ENCODE measurements at places on chromosomes 12 and 14. TPM values are rescaled to one million over a fixed set of nuclear protein-coding genes. Genes with fewer than 3 reads are reported as not detected.

The POTEM gene
- not detected for polyA plus RNA-seq

The NUAK1 gene
- polyA plus RNA-seq: 4.9 TPM

The GCN1 gene
- 57.8 TPM for polyA plus RNA-seq

The OTOGL gene
- 0.10 TPM for polyA plus RNA-seq

The TMEM63C gene
- not detected for polyA plus RNA-seq

The TMEM117 gene
- polyA plus RNA-seq: 6.1 TPM

The SMIM41 gene
- not detected for polyA plus RNA-seq

The TAS2R46 gene
- not detected for polyA plus RNA-seq

The LBHD2 gene
- not detected for polyA plus RNA-seq

The BCL2L2 gene
- polyA plus RNA-seq: 40.9 TPM

The ATL1 gene
- polyA plus RNA-seq: 6.0 TPM

DNA sequence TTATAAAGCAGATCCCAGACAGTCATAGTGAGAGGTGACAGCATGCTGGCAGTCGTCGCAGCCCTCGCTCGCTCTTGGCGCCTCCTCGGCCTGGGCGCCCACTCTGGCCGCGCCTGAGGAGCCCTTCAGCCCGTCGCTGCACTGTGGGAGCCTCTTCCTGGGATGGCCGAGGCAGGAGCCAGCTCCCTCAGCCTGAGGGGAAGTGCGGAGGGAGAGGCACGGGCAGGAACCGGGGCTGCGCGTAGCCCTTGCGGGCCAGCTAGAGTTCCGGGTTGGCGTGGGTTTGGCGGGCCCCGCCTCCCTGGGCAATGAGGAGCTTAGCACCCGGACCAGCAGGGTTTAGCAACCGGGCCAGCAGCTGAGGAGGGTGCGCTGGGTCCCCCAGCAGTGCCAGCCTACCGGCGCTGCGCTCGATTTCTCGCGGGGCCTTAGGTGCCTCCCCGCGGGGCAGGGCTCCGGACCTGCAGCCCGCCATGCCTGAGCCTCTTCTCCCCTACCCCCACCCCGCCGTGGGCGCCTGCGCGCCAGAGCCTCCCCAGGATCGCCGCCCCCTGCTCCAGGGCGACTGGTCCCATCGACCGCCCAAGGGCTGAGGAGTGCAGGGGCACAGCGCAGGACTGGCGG, 451.2 kb upstream of the DCN start:
- DNase-seq: no peak

DNA sequence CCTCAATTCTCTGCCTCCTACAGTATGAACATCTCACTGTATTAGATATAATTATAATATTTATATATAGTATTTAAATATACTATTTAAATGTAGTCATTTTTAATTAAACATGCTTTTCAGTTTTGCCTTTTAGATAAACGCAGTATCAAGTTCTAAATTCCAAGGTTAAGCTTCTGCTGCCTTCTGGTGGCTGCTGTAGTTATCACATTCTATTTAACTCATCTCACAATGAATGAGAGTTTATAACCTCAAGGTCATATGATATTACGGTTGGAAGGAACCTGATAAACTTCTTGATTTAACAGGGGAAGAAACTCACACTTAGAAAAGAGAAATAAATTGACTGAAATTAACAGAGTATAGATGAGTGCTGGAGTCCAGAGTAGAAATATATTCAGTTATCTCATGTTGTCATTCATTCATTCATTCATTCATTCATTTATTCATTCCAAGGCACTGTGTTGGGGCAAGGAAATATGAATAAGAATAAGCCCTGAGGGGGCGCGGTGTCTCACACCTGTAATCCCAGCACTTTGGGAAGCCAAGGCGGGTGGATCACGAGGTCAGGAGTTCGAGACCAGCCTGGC, 31.9 kb downstream of the GUCY2C start:
- peak; percentile 35 for DNase-seq

- no peak for DNase-seq
These were observed 74.0 kb downstream of the CLIP1 start for GRCh38 chr12:122348505-122348904.

- peak; percentile 33 for DNase-seq
These were observed 3.0 kb downstream of the SMCO3 start for GRCh38 chr12:14810953-14811483.

GRCh38 chr14:80605536-80605935, 336.0 kb downstream of the CEP128 start:
- no peak for DNase-seq

GRCh38 chr12:10130042-10130441, at the start of gene CLEC7A:
Gene CLEC7A, minus strand, starts transcription at chr12:10130199. Its CDS starts 117 bp downstream, at chr12:10130082.
- no peak for DNase-seq

DNA sequence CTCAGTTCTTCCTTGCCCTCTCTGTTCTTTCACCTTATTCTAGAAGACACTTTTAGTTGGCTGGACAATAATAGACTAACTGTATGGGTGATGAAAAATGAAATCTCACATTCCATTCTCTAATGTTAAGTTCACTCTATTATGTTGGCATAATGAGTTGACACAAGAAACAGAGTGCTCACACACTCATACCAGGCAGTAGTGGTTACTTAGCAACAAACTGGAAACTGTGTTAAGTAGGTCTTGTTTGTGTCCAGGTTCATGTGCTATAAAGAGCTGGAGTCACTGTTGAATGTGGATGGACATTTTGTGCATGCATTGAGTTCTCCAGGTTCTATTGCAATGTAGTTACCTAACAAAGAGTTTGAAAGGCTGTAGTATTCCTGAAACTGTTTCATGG, 16.9 kb upstream of the PPP4R4 start:
- no peak for DNase-seq

GRCh38 chr12:128554546-128555304, 269.0 kb downstream of the SLC15A4 start:
- DNase-seq: no peak

DNA sequence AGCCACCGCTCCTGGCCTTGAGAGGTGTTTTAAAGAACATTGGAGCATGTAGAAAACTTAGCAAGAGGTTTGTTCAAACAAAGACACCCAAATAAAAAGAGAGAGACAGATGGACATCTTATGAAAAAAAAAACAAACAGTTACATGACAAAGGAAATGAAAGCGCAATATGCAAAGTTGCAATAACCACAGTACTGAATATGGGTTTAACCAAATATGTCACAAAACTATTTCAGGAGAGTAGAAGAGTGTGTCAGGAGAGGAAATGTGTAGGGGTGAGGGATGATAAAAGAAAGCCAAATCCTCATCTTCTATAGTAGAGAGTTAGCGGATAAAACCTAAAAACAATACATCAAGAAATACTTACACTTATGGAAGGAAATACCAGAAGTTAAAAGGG, 98.4 kb downstream of the GTF2A1 start:
- no peak for DNase-seq

GRCh38 chr12:51265024-51265423, 5.2 kb downstream of the SMAGP start:
- no peak for DNase-seq

DNA sequence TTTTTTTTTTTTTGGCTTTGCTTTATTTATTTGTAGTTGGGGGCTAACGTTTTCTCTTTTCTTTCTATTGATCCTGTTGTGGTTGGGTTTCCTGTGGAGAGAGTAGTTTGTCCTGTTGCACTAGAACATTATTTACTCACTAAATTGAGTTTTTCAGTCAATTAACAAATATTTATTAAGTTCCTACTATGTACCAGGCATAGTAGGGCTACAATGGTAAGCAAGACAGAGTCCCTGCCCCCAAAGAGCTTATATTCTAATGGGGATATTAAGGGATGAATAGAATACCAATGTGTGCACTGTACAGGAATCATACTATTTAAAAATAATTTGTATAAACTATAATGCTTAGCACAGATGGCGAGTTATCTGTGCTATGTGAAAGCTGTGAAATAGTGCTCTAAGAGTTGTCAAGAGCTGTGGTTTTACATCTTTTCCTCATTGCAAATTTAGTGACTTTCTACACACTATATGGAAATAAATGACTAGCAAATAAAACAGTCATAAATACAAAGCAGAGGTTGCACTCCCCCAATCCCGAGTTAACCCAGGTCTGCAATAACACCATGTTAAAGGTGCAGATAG, 94.9 kb downstream of the GPR135 start:
- no peak for DNase-seq

DNA sequence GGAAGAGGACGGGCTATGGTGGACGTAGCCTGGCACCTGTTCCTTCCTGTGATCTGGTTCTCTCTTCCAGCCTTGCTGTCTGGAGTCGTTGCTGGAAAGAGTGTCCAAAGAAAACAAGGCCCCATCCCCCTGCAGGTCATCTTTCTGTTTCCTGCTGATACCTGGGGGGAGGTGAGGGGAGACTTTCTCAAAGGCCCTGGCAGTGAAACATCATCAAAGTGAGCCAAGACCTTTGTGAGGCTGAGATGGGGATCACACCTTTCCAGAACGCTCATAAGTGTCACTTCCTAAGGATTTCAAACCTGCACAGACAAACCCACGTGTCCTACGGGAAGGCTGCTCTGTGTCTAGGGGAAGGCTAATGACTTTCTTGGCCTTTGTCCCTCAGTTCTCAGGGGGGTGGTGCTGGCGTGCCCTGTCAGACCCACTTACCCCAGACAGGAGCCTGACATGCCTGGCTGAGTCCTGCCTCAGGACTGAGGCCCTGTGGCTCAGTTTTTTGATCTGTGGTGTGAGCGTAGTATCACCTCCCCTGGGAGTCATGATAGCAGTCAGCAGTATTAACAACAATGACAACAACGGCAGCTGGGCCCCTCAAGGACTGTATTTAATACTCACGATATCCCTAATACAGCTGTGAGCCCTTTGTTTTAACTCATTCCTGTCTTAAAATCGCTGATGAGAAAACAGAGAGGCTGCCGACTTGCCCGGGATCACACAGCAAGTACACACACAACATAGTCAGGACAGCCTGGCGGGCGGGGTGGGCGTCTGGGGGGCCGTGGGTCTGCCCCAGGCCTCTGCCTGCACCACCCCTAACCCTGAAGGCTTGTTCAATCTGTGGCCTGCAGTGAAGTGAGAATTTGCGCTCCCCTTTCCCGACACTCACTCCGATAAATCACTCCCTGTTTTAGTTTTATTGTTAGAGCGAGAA, 235.2 kb downstream of the SLC41A2 start:
- no peak for DNase-seq

- no peak for DNase-seq
These were observed 1222.3 kb upstream of the SEL1L start for GRCh38 chr14:82755923-82756322.

DNA sequence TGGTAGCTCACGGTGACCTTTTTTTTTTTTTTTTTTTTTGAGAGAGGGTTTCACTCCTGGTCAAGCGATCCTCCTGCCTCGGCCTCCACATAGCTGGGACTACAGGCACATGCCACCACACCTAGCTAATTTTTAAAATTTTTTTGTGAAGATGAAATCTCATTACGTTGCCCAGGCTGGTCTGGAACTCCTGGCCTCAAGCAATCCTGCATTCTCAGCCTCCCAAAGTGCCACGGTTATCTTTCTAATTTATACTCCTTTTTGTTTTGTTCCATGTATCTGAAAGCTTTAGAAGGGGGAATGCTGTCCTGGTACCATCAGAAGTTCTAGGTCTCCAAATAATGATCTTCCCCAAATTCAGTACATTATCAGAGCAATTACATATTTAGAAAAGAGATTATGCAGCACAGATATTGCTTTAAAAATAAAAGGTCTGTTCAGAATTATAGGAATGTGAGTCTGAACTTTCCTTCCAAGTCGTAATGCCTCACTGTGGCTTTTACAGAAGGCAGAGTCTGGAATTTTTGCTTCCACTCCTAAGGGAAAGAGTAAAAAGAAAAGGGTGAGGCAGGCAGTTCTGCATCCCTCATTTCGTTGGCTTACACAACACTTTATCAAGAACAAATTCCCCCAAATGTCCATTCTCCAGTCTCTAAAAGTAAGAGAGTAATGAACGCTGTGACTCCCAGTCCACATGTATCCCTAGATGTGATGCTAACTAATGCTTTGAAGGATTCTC, 73.0 kb downstream of the GCH1 start:
- no peak for DNase-seq

Data from IMR-90 (cell line).